ENCODE measurements at places on chromosomes 11 and 22. TPM values are rescaled to one million over a fixed set of nuclear protein-coding genes. Genes with fewer than 3 reads are reported as not detected.

DNA sequence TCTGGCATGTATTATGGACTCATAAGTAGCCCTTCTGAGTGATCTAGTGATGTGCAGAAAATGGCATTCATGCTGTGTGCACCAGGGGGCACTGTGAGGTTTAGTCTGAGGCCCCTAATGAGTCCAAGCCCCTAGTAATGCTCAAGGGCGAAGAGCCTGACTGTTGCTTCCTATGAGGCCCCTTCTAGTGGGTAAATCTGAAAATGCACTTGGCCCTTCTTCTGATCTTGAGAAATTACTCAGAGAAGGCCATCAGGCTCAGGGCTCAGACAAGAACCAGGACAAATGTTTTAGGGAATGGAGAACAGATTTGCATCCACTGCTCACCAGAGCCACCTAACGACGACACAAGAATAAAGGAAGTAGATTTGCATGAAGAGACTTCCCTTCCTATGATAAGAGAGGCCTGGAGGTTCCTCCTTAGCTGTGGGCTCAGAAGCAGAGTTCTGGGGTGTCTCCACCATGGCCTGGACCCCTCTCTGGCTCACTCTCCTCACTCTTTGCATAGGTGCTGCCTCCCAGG, 75.8 kb downstream of the GGTLC2 start:
- no peaks in the 10 kb centered on the region for H3K36me3 ChIP-seq
- peak overlapping the region; percentile 74 for H3K27ac ChIP-seq
- H3K27me3 ChIP-seq = peaks cover 8% of the 10 kb centered on the region
- no peak for DNase-seq

- H3K4me3 ChIP-seq = no peak overlapping the region
- no peak overlapping the region for H3K27ac ChIP-seq
- no peaks in the 10 kb centered on the region for H3K4me1 ChIP-seq
- no peaks in the 10 kb centered on the region for H3K27me3 ChIP-seq
Observed at GRCh38 chr11:115679945-115680344, 175.7 kb upstream of the CADM1 start.

DNA sequence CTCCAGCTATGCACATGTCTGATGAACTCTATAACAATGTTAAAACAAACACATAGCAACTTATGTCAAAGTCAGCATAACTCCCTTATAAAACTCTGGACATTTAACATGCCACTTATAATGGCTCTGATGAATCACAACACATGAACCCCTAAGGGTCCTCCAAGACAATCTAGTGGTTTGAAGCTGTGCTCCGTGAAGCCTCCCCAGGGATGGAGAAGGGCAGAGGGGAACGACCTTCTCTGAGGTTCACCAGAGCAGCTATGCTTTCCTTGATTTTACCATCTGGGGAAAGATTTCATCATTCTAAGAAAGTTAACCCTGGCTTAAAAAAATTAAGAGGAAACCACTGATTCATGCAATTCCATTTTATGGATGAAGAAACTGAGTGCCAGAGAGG, 84.4 kb downstream of the MPPED2 start:
- DNase-seq = no peak
- H3K27me3 ChIP-seq = no peaks in the 10 kb centered on the region
- H3K36me3 ChIP-seq = no peaks in the 10 kb centered on the region
- no peak overlapping the region for H3K27ac ChIP-seq
- no peak overlapping the region for H3K4me3 ChIP-seq

- H3K27ac ChIP-seq = peak overlapping the region; percentile 88
- no peaks in the 10 kb centered on the region for H3K27me3 ChIP-seq
- H3K4me1 ChIP-seq = peaks cover 85% of the 10 kb centered on the region
Observed at GRCh38 chr11:64864473-64865285, 13.7 kb downstream of the EHD1 start.

DNA sequence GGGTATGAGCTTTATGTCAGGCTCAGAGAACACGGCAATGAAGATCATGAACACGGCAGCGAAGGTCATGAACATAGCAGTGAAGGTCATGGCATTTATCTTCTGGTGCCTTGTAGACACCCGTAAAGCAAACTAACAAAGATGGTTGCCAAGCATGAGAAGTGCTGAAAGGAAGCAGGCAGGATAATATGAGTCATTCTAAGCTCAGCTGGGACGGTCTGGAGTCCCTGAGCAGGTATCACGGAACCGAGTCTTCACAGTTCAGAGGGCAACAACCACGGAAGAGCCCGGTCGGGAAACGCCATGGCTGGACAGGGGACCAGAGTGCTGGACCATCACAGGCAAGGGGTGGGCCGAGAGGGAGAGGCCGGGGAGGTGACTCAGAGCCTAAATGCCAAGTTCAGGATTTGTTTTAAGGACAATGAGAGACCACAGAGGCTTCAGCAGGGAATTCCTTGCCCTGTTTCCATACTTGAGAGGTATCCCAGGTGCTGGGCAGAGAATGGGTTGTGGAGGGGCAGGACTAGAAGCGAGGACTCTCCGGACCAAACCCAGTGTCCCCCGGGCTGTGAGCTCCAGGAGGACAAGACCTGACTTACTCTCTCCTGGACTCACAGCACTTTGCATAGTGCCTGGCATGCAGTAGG, 13.1 kb upstream of the MS4A10 start:
- H3K36me3 ChIP-seq = no peaks in the 10 kb centered on the region
- no peak overlapping the region for H3K27ac ChIP-seq
- DNase-seq = peak; percentile 25

- peaks cover 41% of the 10 kb centered on the region for H3K4me1 ChIP-seq
- DNase-seq = no peak
- H3K4me3 ChIP-seq = peak overlapping the region; percentile 95
- H3K27me3 ChIP-seq = no peaks in the 10 kb centered on the region
- peak overlapping the region; percentile 94 for H3K27ac ChIP-seq
Observed at GRCh38 chr22:40855071-40855978, 1.1 kb downstream of the ST13 start.

DNA sequence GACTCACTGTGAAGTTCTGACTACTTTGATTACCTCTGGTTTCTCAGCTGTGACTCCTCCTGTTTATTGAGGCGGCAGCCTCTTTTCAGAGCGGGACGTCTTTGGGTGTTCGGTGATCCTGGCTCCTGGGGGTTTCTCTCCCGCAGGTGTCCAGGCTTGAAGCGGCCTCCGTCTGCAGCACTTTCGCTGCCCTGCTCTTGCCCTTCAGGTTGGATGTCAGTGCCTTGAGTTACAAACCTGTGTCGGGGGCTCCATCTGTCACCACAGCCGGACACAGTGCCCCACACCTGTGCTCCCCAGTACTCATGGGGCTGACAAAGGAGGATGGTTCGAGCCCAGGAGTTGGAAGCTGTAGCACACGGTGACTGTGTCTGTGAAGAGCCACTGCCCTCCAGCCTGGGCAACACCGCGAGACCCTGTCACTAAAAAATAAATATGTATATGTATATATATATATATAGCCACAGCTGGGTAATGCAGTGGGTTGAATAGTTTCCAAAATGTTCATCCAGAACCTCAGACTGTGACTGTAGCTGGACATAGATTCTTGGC, 104.1 kb downstream of the BRD1 start:
- H3K27ac ChIP-seq = no peak overlapping the region
- no peaks in the 10 kb centered on the region for H3K4me1 ChIP-seq
- no peak overlapping the region for H3K4me3 ChIP-seq
- H3K27me3 ChIP-seq = peaks cover 26% of the 10 kb centered on the region

DNA sequence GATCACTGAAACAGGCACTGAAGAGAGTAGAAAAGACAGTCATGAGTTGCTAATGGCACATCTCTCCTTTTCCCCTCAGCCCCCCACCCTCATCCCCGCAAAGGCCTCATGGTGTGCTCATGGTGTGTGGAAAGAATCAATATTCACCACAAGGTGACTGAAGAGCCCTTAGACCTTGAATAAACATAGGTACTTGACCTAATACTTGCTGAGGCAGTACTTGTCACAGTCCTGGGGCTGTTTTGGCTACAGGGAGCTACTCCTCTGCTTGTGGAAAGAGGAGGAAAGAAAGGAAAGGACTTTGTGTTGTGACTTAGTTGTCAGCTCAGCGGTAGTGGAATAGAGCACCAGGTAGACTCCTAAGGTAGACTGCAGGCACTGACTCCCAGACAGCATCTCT, 537.8 kb upstream of the CCDC179 start:
- H3K27me3 ChIP-seq = no peaks in the 10 kb centered on the region
- H3K4me3 ChIP-seq = no peak overlapping the region
- no peak overlapping the region for H3K27ac ChIP-seq

- no peak overlapping the region for H3K27ac ChIP-seq
- peaks cover 20% of the 10 kb centered on the region for H3K4me1 ChIP-seq
- no peak for DNase-seq
- H3K4me3 ChIP-seq = no peak overlapping the region
Observed at GRCh38 chr22:42955087-42955635, 59.8 kb downstream of the PACSIN2 start.

DNA sequence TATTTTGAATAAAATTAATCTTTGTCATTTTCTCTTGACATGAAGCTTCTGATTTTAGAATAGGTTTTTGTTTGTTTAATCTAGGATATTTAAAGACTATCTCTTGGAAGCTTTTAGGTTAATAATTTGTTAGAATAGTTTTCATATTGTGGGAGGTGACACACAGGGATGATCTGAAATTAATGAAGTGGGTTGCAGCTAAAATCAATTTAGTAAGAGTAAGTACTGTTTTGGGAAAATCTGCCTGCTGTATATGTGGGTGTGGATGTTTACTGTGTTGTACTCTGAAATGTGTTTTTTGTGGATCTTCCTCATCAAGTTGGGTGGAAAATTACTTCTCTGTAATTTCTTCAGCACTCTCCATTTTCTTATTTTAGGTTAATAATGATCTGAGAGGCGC, 67.3 kb downstream of the BID start:
- peaks cover 17% of the 10 kb centered on the region for H3K36me3 ChIP-seq
- H3K27ac ChIP-seq = peak overlapping the region; percentile 75
- H3K4me3 ChIP-seq = peak overlapping the region; percentile 39

- no peaks in the 10 kb centered on the region for H3K4me1 ChIP-seq
- H3K4me3 ChIP-seq = no peak overlapping the region
- H3K27me3 ChIP-seq = no peaks in the 10 kb centered on the region
- H3K27ac ChIP-seq = no peak overlapping the region
Observed at GRCh38 chr11:6674862-6675261, 8.3 kb downstream of the MRPL17 start.

DNA sequence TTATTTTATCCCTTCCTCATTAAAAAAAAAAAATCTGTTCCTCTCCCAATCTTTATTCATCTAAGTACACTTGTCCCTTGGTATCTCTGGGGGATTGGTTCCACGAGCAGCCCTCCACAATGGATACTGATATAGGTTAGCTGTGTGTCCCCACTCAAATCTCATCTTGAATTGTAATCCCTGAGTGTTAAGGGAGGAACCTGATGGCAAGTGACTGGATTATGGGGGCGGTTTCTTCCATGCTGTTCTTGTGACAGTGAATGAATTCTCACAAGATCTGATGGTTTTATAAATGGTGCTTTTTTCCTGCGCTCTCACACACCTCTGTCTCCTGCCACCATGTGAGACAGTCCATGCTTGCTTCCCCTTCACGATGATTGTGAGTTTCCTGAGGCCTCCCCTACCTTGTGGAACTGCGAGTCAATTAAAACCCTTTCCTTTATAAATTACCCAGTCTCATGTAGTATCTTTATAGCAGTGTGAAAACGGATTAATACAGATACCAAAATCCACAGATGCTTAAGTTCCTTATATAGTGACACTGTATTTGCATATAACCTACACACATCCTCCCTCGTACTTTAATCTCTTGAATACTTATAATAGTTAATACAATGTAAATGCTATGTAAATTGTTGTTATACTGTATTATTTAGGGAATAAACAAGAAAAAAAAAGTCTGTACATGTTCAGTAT, 62.0 kb downstream of the PACS1 start:
- H3K4me3 ChIP-seq = no peak overlapping the region
- DNase-seq = no peak
- no peak overlapping the region for H3K27ac ChIP-seq
- no peaks in the 10 kb centered on the region for H3K27me3 ChIP-seq
- peaks cover 8% of the 10 kb centered on the region for H3K4me1 ChIP-seq

- no peak overlapping the region for H3K4me3 ChIP-seq
- no peak overlapping the region for H3K27ac ChIP-seq
- no peaks in the 10 kb centered on the region for H3K27me3 ChIP-seq
Observed at GRCh38 chr11:26131406-26131805, 200.5 kb upstream of the ANO3 start.

GRCh38 chr11:117722082-117722481, 74.9 kb downstream of the DSCAML1 start:
- H3K36me3 ChIP-seq = no peaks in the 10 kb centered on the region
- no peaks in the 10 kb centered on the region for H3K27me3 ChIP-seq
- H3K27ac ChIP-seq = no peak overlapping the region
- DNase-seq = no peak

DNA sequence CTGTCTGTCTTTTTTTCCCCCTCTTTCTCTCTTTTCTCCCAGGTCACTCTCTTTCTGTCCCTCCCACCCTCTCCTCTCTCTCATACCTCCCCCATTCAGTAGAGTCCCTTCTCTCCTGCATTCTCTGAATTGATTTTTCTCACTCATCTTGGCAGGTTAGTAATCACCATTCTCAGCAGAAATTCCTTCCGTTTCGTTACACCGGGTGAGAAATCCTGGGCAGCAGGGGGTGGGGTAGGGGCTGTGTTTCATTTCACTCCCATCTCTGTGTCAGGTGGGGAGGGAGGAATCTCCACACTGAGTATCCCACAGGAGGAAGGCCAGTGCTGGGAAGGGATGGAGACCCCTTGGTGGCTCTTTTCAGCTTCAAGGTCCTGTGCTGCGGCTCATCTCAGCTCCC, 253.5 kb downstream of the MIAT start:
- no peaks in the 10 kb centered on the region for H3K4me1 ChIP-seq
- no peaks in the 10 kb centered on the region for H3K36me3 ChIP-seq
- no peak for DNase-seq
- no peak overlapping the region for H3K27ac ChIP-seq
- H3K4me3 ChIP-seq = no peak overlapping the region
- H3K27me3 ChIP-seq = peaks cover 9% of the 10 kb centered on the region

DNA sequence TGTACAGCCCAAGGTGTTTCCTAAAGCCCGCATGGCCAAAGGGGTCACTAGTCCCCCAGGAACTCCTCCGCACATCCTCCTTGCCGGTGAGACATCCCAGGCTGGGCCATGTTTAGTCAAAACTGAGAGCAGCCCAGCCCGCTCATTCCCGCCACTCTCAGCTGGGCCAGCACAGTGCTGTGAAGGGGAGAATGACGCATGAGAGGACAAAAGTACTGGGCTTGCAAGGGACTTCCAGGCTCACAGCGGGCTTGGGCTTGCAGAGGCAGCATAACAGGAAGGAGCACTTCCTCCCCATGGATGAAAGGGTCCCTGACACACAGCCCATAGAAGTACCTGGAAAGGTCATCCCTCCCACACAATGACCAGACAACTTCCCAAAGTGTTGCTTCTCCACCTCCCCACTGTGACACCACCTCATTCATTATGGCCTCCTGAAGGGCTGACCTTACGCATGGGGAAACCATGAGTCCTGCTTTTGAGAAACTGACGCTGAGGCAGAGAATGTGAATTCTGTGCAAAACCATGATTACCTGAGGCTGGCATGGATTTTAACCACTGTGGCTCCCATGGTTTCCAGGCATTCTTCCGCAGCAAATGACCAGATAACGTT, 19.1 kb downstream of the ETS1 start:
- H3K4me3 ChIP-seq = no peak overlapping the region
- no peaks in the 10 kb centered on the region for H3K36me3 ChIP-seq
- peak overlapping the region; percentile 12 for H3K27ac ChIP-seq

- H3K27ac ChIP-seq = peak overlapping the region; percentile 36
- H3K36me3 ChIP-seq = peaks cover 9% of the 10 kb centered on the region
- H3K4me3 ChIP-seq = peak overlapping the region; percentile 35
Observed at GRCh38 chr22:45212306-45212709, 28.4 kb downstream of the KIAA0930 start.

FGF3 gene
- total RNA-seq = not detected

SLC5A12 gene
- total RNA-seq = not detected

OR52H1 gene
- 0.90 TPM for total RNA-seq

TBC1D22A gene
- total RNA-seq = 31.3 TPM

IGSF9B gene
- 2.9 TPM for total RNA-seq

GRK2 gene
- 98.4 TPM for total RNA-seq

Data from upper lobe of right lung (tissue), 1 donor.